ENCODE measurements at places on chromosomes 12 and 14.

GRCh38 chr14:30553311-30553989 is 5.5 kb upstream of the G2E3 start:
- no peak for DNase-seq

DNA sequence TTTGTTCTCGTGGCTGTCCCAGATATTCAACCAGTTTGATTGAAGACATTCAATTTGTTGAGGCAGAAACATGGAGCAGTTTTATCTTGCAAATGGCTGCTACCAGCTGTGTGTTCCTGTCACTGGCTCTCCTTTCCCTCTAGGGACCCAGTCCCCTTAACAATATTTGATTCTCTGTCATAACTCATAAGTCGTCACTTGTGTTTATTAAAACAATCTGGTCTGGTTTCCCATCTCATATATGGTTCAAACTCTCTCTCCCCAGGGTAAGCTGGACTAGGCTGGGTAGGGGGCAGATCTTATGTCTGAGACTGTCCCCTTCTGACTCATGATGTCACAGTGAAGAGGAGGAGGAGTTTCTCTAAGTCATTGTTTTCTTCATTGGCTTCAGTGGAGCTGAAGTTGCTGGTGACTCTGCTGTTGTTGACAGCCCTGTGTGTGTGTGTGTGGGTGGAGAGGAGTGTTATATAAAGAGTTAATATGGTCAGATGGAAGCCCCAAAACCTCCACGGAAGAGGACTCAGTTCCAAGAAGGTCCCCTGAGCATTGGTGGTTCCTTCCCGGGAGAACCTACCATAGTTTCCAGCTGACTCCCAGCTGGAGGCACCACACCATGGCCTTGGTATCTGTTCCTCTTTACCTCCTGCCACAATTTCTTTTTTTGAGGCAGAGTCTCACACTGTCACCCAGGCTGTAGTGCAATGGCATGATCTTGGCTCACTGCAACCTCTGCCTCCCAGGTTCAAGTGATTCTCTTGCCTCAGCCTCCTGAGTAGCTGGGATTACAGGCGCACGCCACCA is 16.1 kb upstream of the GNG2 start:
- no peak for DNase-seq

DNA sequence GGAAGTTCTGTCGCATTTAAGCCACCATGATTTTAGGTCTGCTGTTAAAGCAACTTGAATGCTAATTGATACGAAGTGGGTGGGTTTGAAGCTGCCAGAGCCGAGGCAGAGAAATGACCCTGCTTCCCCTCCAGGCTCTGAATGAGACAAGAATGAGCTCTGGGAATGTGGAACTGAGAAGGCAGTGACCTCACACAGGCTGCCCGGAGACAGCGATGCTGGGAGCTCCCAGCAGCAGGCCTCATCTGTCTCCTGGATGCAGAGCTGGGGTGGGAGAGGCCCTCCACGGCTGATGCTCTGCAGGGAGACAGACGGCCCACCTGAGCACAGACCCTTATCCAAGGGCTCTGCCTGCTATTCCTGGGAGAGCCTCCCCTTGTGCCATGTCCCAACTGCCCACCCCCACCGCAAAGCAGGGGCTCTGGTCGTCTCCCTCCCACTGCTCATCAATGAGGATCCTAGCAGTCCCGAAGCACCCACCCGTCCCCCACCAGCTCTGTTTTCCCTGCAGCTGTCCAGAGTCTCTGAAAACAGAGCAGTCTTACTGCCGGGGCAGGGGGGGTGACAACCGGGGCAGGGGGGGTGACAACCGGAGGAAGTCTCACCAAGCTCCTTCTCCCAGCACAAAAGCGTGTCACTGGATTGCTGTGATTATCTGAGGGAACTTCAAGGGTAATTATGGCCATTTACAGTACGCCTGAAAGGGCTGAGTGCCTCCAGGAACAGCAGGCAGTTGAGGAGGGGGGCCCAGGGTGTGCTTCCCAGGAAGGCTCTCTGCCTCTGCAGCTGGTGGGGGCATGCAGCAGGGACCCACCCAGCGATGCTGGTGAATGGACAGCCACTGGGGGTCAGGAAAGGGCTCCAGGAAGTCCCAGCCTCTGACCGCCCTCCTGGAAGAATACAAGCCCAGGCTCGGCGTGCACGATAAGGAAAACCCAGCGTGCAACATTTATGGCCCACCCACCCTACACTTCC is 67.8 kb downstream of the CHGA start:
- DNase-seq, result no peak

DNA sequence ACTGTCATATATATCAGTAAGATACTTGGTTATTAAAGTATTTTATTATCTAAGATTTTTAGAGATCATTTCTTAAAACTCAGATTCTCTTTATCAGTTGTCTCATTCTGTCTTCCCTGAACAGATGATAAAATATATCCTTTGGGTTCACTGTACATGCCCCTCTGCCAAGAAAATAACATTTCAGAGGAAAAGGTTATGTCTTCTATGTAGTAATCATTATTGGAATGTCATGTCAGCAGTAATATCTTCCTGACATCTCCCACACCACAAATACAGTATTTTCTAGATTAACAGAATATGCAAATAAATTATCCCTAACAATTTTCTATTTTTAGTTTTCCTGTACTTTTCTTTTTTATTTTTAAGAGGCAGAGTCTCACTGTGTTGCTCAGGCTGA is 26.0 kb downstream of the BTBD7 start:
- DNase-seq, result no peak

GRCh38 chr14:35051796-35052195 is 5.7 kb downstream of the FAM177A1 start:
- no peak for DNase-seq

- DNase-seq, result no peak
These were observed 4.6 kb upstream of the SPX start for GRCh38 chr12:21521541-21521940.

DNA sequence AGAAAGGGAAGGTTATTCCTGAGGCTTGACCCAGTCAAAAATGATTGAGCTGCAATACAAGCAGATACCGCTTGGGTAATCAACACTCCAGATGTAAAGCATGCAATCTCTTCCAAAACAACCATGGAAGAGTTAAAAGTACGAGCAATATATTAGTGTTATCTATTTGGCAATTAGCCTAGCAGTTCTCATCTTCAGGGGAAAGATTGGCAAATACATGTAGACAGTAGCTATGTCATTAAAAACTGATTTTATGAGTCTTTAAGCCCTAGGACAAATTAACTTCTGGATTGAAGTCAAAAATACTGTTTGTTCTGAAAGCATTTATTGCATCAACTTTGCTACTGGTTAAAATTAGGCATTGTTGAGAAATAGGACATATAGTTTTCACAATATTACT is 9.3 kb upstream of the GYS2 start:
- no peak for DNase-seq

GRCh38 chr12:131104463-131105350 is 151.0 kb downstream of the ADGRD1 start:
- peak; percentile 66 for DNase-seq

- DNase-seq, result no peak
These were observed 68.6 kb upstream of the RESF1 start for GRCh38 chr12:31890295-31891285.

DNA sequence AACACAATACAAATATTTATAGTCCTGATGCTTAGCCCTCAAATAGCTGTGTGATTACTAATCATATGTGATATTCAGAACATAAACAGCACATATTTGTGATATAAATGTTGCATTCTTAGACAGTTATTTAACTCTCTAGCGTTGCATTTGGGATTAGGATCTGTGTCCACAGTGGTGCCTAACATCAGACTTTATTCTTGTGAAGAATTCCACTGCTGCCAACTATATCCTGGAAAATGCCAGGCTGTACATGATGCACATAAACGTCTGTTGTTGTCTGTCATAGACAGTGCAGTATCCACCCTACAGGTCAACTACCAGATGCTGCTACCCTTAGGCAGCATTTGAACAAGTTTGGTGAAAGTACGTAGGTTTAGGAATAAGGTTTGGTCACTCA is 39.0 kb downstream of the SLC38A4 start:
- no peak for DNase-seq

GRCh38 chr12:2877953-2878732 is 1.1 kb downstream of the RHNO1 start:
- no peak for DNase-seq

DNA sequence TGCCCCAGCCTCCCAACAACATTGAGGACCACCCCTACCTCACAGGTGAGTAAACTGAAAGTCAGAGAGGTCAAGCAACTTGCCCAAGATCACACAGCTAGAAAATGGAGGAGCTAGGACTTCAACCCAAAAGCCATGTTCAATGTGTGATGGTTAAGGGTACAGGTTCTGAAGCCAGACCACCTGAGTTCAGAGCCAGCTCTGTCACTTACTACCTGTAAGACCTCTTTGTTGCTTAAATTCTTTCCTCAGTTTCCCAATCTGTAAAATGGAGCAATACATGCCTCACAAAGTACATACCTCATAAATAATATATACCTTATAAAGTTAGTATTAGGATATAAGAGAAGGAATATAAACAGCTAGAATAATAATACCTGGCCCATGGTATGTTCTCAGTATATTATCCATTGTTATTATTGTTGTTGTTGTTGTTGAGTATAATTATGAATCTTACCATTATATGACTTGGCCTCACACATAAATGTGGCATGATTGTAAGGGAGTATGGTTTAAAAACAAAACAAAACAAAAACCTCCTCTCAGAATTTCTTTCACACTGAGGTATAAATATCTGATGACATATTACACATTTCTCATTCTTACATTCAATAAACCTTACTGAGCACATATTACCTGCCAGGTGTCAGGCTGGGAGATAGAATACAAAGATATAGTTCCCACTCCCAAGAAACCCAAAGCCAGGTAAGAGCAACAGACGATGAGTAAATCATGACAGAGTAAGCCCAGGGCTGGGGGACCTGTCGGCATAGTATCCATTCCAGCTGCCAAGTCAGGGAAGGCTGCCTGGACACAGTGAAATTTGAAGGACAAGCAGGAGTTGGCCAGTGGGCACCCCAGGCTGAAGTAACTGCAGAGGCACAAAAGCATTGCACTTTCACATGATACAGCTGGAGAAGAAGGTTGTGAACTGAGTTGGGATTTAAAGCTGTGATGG is 19.6 kb downstream of the CMKLR1 start:
- DNase-seq, result no peak

DNA sequence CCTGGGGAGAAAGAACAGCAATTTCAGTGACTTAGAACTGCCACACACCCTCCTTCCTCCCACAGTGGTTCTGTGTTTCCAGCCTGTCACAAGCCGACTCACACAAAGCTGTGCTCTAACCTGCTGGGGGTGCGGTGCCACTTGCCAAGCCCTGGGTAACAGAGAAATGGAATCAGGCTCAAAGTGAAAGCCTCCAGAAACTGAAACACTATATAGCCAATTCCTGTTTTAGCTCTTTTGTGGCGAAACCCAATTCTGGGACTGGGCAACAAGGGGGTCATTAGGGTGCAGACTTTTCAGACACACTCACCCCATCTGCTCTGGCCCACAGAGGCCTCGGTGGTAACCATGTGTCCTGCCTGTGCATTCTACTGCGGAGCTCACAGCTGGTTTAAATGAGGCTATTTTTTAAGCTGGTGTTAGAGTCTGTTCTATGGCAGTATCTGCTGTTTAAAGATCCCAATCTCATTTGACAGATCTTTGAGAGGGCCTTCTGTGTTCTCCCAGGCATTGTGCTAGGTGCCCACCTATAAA is 15.2 kb upstream of the ACTR6 start:
- DNase-seq, result no peak

DNA sequence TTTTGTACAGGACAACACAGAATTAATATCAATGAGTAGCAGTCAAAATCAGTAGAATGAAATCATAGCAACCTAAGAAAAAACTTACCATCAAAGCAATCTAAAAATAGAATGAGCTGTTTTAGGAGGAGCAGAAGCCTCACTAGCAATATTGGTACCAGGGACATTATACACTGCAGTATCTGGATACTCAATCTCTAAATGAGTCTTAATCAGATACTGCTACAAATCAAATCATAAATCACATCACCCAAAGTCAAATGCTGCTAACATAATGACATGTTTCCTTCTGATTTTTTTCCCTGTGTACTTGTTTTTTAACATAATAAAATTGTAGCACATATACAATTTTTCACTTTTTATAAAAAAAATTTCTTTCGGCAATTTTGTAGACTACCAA is 8.0 kb downstream of the RPS29 start:
- no peak for DNase-seq

GRCh38 chr14:95174184-95174792 is 17.0 kb upstream of the DICER1 start:
- no peak for DNase-seq

DNA sequence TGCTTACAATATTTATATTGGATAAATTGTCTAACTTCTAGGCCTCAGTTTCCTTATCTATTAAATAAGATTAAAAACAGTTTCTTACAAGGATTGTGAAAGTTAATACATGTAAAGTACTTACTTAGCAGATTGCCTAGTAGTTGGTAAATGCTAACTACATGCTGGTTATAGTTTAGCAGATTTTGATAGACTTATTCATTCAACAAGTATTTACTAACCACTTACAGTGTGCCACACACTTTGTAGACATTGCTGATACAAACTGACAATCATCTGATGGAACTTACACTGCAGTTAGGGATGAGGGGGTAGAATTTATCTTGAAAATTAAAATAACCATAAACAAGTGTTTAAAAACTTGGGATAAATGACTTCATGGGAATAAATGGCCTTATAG is 50.4 kb downstream of the ARID2 start:
- no peak for DNase-seq

GRCh38 chr12:103102225-103102744 is 144.8 kb downstream of the ASCL1 start:
- no peak for DNase-seq

DNA sequence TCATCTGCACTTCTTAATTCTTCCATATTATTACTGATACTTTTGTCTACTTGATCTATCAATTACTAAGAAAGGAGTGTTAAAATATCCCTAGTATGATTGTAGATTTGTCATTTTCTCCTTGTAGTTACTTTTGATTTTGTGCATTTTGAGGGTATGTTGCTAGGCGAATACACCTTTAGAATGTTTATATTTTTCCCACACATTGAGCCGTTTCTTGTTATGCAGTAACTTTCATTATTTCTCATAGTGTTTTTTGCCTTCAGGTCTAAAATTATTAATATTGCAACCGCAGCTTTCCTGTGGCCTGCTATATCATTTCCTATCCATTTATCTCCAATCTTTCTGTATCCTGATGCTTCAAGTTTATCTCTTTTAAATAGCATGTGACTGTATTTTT is 44.6 kb upstream of the C12orf42 start:
- no peak for DNase-seq

DNA sequence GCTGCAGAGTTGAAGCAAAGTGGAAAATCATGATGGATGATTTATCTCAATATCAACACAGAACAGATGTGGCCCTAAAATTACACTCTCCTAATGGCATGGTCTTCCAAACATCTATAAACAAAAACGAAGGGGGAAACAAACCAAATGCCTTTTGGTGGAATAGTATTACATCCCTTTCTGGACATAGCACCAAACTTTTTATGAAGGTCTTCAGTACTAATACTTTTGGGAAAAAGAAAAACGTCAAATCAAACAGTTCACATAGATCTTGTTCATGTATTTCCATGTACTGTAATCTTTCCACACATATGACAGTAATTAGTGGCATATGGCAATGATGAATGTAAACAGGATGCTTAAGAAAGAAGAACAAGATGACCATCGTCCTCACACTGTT is 22.9 kb upstream of the ANAPC7 start:
- no peak for DNase-seq

GRCh38 chr12:43062201-43062895 is 472.8 kb upstream of the PRICKLE1 start:
- no peak for DNase-seq

All from kidney capillary endothelial cell (primary cell).